ENCODE measurements at places on chromosomes 3 and 15. TPM values are rescaled to one million over a fixed set of nuclear protein-coding genes. Genes with fewer than 3 reads are reported as not detected.

GRCh38 chr3:12316729-12317351, 28.0 kb downstream of the PPARG start:
- DNase-seq = no peak

GRCh38 chr15:58233341-58233740, 95.2 kb downstream of the AQP9 start:
- DNase-seq = no peak

GRCh38 chr3:181534781-181535221, 176.9 kb upstream of the SOX2 start:
- DNase-seq = no peak

- DNase-seq = no peak
Measured at GRCh38 chr15:46278486-46279090, 643.8 kb downstream of the SQOR start.

- no peak for DNase-seq
Measured at GRCh38 chr3:156685198-156685597, 10.8 kb downstream of the TIPARP start.

DNA sequence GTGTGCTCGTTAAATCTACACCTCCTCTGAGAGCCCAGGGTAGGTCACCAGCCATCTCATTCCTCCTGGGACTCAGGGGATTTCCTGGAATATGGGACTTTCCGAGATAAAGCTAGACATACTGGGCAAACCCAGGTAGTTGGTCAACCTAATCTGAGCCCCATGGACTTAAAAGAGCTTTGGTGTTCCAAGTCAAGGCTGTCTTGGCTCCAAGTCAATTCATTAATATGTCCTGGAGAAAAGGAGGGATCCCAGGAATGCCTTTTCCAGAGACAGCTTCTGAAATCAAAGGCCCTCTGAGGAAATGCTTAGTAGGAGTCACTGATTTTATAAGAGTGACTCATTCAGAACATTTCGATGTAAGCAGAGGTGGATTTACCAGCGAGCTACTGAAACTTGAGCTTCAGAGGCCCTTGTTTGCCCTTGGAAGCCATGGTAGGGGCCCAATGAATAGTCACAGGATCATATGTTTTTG, 137.3 kb upstream of the UBE2E1 start:
- DNase-seq = peak; percentile 97

ST3GAL6 gene
- 7.3 TPM for total RNA-seq

DNA sequence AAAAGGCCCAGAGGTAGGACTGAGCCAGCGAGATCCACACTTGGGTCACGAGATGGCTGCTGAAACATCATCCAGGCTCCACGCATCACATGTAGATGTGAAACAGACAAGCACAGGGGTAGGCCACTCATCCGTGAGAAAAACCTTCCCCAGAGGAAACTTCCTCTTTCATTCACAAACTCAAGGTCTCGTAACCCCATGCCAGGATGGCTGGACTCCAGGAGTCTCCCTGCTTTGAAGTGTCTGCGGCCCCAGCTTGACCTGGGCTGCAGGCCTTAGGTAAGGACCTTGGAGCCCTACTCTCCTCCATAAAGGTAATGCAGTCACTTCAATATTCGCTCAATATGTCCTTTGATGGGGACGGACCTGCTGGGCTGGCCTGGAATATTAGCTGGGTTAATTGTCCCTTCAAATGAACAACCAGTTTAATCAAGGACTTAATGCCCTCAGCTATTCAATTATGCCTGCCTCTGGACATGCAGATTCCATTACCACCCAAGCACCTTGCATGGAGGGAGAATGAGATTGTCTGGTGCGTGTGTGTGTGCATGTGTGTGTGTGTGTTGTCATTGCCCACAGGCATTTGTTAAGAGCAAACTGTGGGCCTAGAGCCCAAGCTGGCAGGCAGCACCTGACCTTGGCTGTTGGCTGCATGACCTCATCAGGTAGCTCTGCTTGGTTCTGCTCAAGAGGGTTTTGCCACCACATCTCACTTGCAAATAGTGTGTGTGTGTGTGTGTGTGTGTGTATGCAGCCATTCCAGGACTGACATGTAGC, 186.9 kb upstream of the TLE3 start:
- no peak for DNase-seq

DNA sequence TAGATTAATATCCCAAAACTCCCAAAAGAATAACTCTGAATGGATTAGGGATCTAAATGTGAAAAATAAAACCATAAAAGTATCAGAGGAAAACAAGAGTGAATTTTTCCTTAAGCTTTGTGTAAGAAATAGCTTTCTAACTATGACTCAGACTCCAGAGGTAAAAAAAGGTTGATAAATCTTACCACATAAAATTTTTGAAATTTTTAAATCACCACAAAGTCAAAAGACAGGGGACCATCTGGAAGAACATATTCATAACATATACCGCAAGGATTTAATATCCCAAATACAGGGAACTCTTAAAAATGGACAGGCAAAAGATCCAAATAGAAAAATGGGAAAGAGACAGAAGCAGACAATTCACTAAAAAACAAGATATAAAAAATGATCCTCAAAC, 145.0 kb downstream of the ARNT2 start:
- DNase-seq = peak; percentile 43

DNA sequence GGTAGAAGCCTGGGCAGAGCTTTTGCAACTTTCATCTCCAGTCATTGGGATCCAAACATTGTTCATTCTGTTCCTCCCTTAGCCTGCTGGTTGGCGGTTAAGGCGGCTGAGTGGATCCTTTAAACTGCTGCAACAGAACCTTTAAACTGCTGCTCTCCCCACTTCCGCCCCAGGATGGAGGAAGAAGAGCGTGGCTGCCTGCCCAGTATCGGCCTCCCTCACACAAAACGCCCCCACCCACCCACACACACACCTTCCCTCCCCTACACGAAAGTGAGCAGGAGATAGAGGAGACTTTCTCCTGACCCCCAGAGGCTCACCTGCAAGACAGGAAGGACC, 460 bp upstream of the ZMAT3 start:
- DNase-seq = peak; percentile 15

GRCh38 chr15:95326431-95327182, 1003.9 kb upstream of the NR2F2 start:
- DNase-seq = no peak

POLQ gene
- total RNA-seq = 22.2 TPM

- DNase-seq = no peak
Measured at GRCh38 chr3:117630469-117630868, 920.9 kb downstream of the TUSC7 start.

- peak; percentile 50 for DNase-seq
Measured at GRCh38 chr3:195897853-195898415, 10.4 kb downstream of the TNK2 start.

DNA sequence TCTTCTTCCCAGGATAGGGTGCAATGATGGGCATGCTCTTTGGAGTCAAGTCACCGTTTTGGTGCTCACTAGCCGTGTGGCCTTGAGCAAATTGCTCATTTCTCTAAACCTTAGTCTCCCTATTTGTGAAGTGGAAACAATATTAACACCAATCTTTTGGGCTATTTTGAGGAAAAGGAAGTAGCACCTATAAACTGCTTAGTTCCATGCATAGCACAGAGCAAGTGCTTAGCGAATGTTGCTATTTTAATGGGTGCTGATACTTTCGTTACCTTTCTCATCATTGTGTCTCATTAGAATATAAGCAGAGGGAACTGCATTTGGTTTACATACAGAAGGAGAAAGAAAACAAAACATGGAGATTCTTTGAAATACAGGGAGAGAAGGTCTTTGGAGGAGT, 66.1 kb downstream of the BOC start:
- no peak for DNase-seq

DNA sequence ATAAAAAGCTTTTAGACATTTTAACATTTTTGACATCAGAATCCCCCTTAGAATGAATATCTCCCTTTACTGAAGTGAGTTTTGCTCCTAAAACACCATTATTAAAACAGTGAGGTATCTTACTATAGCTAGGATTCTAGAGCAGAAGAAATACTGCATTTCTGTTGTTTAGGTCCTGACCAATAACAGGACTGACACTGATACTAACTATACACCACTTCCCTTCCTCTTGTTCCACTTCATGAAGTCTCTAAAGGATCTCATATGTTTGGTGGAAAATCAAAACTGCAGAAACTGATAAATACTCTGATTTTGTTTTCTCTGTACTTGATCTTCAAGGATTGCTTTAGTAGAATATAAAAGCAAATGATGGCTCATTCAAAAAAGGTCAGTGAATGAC, 230.7 kb downstream of the SUCLG2 start:
- DNase-seq = no peak

GRCh38 chr3:30607032-30607833, 832 bp downstream of the TGFBR2 start:
- peak; percentile 58 for DNase-seq

RBM6 gene
- 73.5 TPM for total RNA-seq

CIDEC gene
- not detected for total RNA-seq

- no peak for DNase-seq
Measured at GRCh38 chr3:64684715-64685261, 3.0 kb downstream of the ADAMTS9 start.

- DNase-seq = no peak
Measured at GRCh38 chr3:171526869-171527268, 66.7 kb upstream of the TNIK start.

GRCh38 chr3:149013726-149014125, 22.4 kb downstream of the GYG1 start:
- no peak for DNase-seq

NOX5 gene
- 339 TPM for total RNA-seq

ATP13A4 gene
- total RNA-seq = not detected

DNA sequence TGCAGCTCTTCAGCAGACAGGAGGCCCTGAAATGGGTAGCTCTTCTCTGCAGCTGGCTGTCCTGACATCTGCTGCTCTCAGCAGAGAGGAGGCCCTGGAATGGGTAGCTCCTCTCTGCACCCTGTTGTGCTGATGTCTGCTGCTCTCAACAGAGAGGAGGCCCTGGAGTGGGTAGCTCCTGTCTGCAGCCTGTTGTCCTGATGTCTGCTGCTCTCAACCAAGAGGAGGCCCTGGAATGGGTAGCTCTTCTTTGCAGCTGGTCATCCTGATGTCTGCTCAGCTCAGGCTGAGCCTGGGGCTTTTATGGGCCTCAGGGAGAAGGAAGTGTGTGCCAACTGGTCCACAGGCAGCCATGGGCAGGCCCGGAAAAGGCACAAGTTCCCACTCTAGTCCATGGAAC, 66.6 kb downstream of the PIK3CB start:
- no peak for DNase-seq

GHSR gene
- total RNA-seq = not detected

DNA sequence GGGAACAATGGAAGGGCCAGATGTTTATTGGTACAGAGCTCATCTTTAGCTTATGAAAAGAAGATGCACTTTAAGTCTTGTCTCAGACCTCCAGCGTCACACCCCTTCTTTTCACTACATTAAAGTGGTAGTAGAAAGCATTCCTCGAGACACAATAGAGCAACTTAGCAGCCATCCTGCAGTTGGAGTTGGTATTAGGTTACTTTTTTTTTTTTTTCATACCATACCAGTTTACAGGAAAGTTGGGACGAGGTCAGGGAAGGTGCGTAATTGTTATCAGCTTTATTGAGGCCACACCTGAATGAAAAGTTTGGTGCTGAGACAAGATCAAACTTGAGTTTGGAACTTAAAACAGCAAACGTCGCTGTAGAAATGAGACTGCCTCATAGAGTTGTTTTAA, 203.8 kb downstream of the SOX2 start:
- DNase-seq = no peak

DNA sequence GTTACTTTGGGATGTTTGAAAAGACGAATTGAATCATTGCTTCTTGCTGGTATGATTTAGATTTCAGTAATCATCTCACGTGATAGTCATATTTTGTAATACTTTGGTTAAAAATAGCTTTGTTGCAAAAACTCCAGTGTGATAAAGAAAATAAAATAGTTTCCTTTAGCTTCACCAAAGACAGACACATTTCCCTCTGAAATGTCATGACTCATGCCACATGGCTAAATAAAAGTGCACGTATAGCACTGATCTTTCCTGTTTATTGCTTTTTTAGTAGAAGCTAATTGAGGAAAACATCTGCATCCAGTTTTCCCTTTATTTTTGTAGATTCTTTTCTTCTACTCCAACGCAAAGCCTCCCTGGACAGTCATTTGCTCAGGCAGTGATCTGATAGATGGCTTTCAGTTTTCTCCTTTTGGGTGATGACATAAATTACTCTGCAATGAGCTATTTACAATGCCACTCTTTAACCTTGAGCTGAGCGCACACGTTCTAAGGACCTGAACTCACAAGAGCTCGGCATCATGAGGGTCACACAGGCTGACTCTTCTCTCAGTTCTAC, 84.9 kb downstream of the ARNT2 start:
- peak; percentile 23 for DNase-seq

DNA sequence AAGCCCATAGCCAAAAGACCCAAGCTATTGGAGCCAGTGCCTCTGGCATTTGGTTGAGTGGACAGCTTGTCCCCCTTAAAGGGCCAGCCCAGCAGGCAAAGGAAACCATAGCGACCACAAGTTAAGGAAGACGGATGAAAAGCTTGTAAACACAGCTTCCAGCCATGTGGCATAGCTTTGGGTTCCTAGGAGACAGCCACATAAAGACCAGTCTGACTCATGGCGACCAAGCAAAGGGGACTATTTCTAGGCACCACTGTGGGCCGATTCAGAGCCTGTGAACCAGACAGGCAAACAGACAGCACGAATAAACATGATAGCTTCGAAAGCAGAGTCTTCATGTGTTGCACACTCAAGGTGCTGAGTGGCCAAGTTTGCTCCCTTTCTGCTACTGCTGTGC, 30.5 kb upstream of the SRGAP3 start:
- peak; percentile 25 for DNase-seq

GRCh38 chr3:10155123-10155472, 9.6 kb upstream of the IRAK2 start:
- no peak for DNase-seq

GOLGA8M gene
- 0.51 TPM for total RNA-seq

DNA sequence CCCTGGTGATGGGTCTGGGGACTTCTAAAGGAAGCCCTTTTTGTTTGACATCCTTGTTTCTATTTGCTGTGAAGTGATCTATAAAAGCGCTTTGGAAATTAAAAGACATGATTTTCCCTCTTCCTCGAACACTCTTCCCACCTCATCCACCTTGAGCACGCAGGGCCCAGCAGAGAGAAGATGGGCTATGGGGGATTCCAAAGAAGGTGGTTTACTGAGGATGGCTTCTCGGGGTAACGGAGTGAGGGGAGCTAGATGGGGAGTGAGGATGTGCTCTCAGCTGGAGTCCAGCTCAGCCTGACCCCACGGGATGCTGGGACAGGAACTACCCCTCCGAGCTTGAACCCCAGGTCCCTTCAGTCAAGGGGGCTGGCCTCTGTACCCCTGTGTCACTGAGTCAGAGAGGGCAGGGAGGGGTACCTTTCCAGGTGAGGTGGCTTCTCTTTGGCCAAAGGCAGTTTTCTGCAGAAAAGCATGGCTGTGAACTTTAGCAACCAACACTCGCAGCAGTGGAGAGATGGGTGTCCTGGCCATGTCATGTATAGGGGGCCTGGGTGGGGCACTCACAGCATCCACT, 180.7 kb upstream of the SMAD3 start:
- no peak for DNase-seq

GRCh38 chr15:50107591-50108408, 11.2 kb downstream of the ATP8B4 start:
- no peak for DNase-seq

MAGEL2 gene
- total RNA-seq = not detected

XCR1 gene
- total RNA-seq = not detected

GRCh38 chr15:42171122-42171521, 14.7 kb upstream of the PLA2G4F start:
- DNase-seq = no peak

GRCh38 chr15:58467121-58467721, 35.4 kb downstream of the LIPC start:
- DNase-seq = no peak
